ENCODE measurements at places on chromosomes 2 and 18. TPM values are rescaled to one million over a fixed set of nuclear protein-coding genes. Genes with fewer than 3 reads are reported as not detected.

GRCh38 chr18:12637901-12638643 lies 19.8 kb downstream of the SPIRE1 start:
- no peak overlapping the region for H3K4me3 ChIP-seq
- no peaks in the 10 kb centered on the region for H3K36me3 ChIP-seq
- H3K4me1 ChIP-seq = no peaks in the 10 kb centered on the region
- no peak for DNase-seq
- no peak overlapping the region for H3K27ac ChIP-seq

DNA sequence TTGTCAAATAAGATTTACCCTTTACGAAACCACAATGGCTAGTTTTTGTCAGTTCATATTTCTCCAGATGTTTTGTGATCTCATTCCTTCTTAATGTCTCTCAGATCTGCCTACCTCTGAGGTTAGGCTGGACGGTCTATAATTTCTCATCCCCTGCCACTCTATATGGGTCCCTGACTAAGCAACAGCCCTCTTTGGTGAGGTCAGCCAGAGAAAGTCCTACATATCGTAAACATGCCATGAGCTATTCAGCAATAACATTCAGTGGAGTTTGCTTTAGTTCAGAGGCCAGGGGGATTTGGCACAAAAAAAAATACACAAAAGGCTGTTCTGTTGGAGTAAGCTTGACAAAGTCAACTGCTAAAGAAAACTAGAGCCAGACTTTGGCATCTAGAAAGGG lies 192.1 kb upstream of the NCKAP5 start:
- no peaks in the 10 kb centered on the region for H3K27me3 ChIP-seq
- H3K36me3 ChIP-seq = no peaks in the 10 kb centered on the region
- no peak overlapping the region for H3K4me3 ChIP-seq
- H3K27ac ChIP-seq = no peak overlapping the region

- peaks cover 30% of the 10 kb centered on the region for H3K4me1 ChIP-seq
- H3K4me3 ChIP-seq = peak overlapping the region; percentile 27
- H3K27ac ChIP-seq = peak overlapping the region; percentile 50
- H3K36me3 ChIP-seq = no peaks in the 10 kb centered on the region
- DNase-seq = peak; percentile 51
- H3K27me3 ChIP-seq = no peaks in the 10 kb centered on the region
Measured at GRCh38 chr2:43837831-43838559, 644 bp downstream of the ABCG5 start.

- H3K4me3 ChIP-seq = no peak overlapping the region
- peaks cover 65% of the 10 kb centered on the region for H3K36me3 ChIP-seq
- H3K27ac ChIP-seq = no peak overlapping the region
- peaks cover 11% of the 10 kb centered on the region for H3K4me1 ChIP-seq
Measured at GRCh38 chr2:218813771-218814460, 17.7 kb downstream of the PRKAG3 start.

DNA sequence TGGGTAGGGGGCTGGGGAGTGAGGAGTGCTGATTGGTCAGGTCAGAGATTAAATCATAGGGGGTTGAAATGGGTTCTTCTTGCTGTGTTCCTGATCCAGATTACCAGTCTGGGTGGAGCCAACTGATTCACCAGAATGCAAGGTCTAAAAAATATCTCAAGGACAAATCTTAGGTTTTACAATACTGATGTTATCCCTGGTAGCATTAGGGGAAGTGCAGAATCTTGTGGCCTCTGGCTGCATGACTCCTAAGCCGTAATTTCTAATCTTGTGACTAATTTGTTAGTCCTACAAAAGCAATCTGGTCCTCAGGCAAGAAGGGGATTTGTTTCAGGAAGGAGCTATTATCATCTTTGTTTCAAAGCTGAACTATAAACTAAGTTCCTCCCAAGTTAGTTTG lies 289.2 kb upstream of the KYNU start:
- no peaks in the 10 kb centered on the region for H3K36me3 ChIP-seq
- no peak overlapping the region for H3K4me3 ChIP-seq
- DNase-seq = no peak
- no peak overlapping the region for H3K27ac ChIP-seq
- H3K27me3 ChIP-seq = no peaks in the 10 kb centered on the region

Gene TUBB8B
- polyA plus RNA-seq = not detected

All from large intestine (tissue), 12 donors.